ENCODE measurements at places on chromosomes 5 and 9.

DNA sequence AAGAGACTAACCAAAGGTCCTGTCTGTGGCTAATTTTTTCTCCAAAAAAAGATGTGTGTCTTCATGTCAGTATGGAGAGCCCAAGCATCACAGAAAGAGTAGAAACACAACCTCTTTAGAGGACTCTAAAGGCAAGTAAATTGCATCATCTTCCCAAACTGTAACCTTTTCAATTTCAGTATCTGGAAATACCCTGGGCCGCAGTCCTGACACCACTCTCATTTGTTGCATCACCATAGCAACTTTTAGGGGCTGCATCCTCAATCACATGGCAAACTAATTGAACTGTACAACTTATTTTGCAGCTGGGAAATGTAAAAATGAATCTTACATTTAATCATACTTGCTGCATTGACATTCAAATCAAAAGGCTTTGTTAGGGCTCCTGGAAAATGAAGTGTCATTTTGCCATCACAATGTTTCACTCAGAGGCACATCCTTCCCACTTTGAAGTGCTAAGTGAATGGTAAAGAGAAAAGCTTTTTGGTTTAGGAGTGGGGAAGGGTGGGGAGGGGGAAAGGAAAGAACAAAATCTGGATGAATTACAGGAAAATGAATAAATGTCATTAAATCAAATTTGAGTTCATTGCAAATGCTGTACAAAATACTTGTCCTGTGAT, 60.6 kb upstream of the GRIA1 start:
- no peak for DNase-seq

- peak; percentile 29 for DNase-seq
Measured at GRCh38 chr9:113516840-113517577, 53.5 kb downstream of the RGS3 start.

GRCh38 chr9:110767559-110768063, 99.0 kb downstream of the MUSK start:
- DNase-seq, result no peak

DNA sequence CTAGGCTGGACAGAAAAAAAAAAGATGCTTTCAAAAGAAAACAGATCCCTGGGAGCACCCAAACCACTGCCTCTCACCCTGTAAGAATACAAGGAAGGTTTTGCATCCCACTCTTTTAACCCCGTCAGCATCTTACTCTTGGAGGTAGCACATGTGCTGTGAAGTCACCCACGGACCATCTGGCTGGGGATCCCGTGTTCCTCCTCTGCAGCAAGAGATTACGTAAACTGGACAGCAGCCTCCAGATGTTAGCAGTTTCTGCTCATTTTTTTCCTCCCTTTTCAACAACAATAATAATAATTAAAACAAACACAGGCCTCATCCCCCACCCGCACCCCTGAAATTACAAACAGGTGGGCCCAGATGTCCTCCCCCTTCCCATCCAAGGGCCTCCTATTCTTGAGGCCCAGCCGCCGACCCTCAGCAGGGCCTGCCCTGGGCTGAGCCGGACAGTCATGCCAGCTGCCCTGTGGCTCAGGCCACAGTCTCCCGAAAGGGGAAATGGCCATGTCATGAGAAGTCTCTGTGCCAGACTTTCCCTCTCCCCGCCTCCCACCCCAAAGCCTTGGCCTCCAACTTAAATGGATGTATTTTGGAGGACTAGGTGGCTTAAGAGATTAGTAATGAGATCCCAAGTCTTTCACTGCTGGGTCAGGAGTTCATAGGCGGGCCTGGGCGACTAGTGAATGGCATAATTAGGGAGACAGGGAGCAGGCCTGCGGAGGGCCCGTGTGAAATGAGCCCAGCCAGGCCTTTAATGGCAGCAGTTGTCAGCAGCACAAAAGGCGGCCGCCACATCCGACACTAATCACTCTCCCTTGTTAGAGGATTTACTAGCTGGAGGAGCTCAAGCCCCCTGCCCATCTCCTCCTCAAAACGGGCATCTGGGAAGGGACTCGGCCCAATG, 165.1 kb downstream of the PAPPA start:
- no peak for DNase-seq

GRCh38 chr5:147800491-147800890, 18.0 kb upstream of the JAKMIP2 start:
- no peak for DNase-seq

DNA sequence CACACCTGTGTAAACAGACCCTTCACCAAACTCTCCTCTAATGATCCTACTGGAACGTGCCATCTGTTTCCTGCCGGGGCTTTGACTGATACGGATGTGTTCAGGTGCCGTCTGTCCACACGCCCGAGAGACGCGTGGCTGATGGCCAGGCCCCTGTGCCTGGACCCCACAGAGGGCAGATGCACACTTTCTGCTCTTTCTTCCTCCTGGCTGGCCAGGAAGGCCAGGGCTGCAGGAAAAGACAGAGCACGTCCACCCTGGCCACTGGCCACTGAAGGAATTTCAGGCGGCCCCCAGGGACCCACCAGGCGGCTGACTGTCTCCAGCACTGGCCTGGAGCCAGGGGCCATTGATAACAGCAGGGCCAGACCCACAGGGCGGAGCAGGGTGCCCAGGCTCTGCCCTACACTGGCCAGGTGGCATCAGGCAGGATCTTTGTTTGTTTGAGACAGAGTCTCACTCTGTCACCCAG, 3.6 kb upstream of the ENG start:
- no peak for DNase-seq

DNA sequence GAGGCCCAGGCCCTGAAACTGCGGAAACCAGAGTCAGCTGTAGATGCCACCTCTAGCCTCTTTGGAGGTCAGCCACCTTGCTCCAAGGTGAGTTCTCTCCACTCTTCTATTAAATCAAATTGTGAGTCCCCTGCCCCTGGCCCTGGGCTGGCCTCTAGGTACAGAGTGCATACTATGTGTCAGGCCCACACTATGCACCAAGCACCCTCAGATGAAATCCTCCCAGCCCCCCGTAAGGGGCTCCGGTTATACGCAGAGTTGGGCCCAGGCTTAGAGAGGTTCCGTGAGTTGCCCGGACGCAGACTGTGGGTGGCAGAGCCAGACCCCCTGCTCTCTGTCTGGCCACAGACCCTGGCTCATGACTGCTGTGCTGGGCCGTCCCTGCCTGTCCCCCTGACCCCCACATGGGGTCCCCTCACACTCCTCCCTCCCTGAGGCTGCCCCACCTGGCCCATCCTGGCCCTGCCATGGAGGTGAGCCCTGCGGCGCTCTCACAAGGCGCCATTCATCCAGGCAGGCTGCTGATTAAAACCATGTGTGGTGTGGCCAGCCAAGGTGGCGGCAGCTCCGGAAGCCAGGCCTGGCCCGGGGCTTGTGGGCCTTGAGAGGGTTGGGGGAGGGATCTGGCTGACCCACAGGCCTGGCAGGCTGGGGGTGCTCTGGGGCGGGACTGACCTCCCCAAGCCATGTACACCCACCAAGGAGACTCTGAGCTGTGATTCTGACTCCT, 65.5 kb upstream of the SYNPO start:
- DNase-seq, result no peak

- no peak for DNase-seq
Measured at GRCh38 chr9:84673806-84674205, 4.3 kb downstream of the NTRK2 start.

DNA sequence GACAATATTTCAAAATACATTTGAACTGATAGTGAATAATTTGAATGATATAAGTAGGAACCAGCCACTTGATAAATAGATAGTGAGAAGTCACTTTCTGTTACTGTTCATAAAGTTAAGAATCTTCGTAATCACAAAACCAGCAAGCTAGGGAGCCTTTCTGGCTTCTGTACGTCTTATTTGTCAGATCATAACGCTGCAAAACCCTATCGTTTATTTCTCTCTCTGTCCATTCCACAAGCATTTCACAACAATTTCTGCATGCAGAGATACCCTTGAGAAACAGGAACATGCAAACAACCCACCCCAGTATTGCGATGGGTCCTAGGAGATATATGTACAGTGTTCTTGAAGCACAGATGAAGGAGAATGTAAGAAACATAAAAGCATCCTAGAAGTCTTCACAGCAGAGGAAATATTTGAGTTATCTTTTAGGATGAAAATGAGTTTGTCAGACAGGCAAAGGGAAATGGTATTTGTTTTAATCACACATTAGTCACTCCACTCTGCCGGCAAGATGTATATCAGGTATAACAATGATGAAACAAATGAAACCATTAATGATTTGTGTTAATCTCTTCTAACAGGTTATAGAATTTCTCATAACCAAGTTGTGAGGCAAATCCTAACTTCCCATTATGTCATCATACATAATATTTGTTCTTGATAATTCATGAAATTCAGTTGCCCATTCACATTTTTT, 668.7 kb upstream of the FTMT start:
- DNase-seq, result no peak

DNA sequence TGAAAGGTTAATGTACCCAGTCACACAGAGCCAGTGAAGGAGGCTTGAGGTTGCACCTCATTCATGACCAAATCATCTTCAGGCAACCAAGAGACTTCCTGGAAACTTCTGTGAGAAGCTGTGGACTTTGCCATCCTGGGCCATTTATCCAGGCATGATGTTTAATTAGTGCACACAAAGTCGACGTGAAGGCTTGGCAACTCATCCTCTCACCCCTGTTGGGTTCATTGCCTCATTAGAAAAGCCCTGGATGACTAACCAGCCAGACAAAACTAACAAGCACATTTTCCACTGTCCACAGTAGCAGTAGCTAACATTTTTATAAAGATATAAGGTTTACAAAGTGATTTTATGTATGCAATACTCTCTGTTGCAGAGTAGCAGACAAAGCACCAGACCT, 65.7 kb upstream of the ZNF462 start:
- DNase-seq, result no peak

GRCh38 chr5:135881244-135881643, 14.4 kb downstream of the IL9 start:
- no peak for DNase-seq

GRCh38 chr9:76459694-76460635, 983 bp downstream of the GCNT1 start:
- DNase-seq, result no peak

- no peak for DNase-seq
Measured at GRCh38 chr9:76200315-76200714, 193.9 kb downstream of the RFK start.

- DNase-seq, result no peak
Measured at GRCh38 chr9:37582548-37583157, 6.5 kb upstream of the FBXO10 start.

DNA sequence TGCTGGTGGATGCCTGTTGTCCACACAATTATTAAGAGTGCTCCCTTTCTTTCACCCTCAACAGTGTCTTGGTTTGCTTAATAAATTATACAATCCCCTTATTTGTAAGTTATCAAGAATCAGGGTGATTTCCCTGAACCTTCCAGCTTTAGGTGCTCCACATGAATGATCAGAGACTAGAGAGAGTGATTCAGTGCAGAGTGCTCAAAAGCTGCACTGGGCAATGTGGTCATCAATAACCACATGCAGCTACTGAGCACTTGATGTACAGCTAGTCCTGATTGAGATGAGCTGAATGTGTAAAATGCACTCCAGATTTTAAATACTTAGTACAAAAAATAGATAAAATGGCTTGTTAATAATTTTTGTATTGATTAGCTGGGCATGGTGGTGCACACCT, 76.8 kb upstream of the TRIO start:
- DNase-seq, result no peak

GRCh38 chr5:56503929-56504328, 270.8 kb upstream of the ANKRD55 start:
- DNase-seq, result no peak

DNA sequence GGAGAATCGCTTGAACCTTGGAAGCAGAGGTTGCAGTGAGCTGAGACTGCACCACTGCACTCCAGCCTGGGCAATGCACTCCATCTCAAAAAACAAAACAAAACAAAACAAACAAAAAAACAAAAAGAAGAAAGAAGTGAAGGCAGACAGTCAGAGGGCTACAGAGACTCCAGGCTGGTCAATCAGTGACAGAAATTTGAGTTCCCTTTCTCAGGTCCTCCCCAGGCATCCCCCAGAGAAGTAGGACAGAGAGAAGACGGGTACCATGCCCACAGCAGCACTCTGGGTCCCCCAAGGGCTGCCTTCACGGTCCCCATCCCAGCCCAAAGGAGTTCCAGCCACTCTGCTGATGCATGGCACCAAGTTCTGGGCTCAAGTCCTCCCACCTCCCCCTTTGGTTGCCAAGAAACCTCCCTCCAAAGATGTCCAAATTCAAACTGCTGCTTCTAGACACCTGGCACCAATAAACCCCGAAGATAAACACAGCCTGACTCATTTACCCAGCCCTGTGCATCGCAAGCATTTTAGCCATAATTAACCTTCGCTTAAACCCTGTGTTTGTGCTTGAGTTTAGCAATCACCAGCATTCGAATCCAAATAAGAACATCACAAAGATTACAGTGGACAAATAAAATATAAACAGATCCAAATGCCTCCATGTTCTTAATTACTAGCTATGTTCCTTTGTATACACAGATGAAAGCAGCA, 24.0 kb downstream of the SEMA4D start:
- DNase-seq, result no peak

DNA sequence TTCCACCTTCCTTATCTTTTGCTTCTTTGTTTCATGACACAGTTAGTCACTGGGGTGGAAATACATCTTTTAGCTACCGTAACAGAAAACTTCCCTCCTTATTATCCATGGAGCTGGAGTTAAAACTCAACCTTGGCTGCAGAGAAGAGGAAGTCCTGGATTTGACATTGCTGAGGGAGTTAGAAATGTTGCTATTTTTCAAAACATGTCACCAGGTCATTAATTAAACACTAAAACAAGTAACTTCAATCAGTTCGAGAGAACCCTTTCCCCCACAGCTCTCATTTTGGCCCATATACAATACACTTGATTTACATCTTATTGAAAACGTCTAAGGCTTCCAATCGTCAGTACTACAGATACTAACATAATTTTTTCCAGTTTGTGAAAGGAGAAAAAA, 237.9 kb upstream of the CD180 start:
- DNase-seq, result no peak

- DNase-seq, result no peak
Measured at GRCh38 chr9:16743375-16743774, 127.1 kb downstream of the BNC2 start.

GRCh38 chr9:5569409-5569808, 59.1 kb downstream of the PDCD1LG2 start:
- no peak for DNase-seq

DNA sequence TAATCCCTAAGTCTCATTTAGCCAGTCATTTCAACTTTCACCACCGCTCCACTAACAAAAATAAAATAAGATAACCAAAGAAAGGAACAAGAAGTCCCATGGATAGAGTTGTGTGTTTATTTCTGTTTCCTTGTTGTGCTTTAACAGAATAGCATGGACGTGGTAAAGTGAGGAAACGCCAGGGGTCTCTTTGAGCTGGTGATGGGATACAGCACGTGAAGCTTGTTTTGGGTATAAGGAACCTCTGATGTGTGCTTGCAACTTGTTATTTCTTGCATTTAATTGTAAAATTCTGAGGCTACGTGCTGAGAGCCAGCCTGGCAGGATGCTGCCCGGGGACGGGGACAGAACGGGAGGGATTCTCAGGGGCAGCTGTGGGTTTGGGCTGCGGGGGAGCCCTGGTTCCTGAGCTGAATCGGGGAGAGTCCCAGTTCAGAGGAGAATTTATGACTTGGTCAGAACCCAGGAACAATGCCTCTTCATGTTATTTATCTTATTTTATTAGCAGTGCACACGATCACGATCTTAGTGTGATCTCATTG, 63.4 kb downstream of the ANKRD33B start:
- no peak for DNase-seq
